ENCODE measurements at places on chromosomes 11 and 22. TPM values are rescaled to one million over a fixed set of nuclear protein-coding genes. Genes with fewer than 3 reads are reported as not detected.

- no peak for DNase-seq
These were observed 5.1 kb downstream of the SUSD2 start for GRCh38 chr22:24186352-24186740.

DNA sequence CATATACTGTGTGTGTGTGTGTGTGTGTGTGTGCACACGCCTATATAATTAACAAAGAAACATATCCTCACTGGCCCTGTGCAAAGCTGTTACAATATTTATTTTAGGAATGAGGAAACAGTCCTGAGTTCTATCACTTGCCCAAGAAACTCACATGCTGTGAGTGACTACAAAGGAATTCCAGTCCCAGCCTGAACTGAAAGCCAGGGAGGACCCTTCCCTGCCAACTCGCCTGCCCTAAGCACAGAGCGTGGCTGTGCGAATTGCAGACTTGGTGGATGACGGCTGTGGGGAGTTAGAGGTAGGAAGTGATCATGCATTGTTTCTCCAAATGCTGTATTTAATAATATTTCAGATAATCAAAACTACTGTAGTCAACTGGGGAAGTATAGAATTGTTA, 26.4 kb upstream of the CD5 start:
- DNase-seq: peak; percentile 29

DNA sequence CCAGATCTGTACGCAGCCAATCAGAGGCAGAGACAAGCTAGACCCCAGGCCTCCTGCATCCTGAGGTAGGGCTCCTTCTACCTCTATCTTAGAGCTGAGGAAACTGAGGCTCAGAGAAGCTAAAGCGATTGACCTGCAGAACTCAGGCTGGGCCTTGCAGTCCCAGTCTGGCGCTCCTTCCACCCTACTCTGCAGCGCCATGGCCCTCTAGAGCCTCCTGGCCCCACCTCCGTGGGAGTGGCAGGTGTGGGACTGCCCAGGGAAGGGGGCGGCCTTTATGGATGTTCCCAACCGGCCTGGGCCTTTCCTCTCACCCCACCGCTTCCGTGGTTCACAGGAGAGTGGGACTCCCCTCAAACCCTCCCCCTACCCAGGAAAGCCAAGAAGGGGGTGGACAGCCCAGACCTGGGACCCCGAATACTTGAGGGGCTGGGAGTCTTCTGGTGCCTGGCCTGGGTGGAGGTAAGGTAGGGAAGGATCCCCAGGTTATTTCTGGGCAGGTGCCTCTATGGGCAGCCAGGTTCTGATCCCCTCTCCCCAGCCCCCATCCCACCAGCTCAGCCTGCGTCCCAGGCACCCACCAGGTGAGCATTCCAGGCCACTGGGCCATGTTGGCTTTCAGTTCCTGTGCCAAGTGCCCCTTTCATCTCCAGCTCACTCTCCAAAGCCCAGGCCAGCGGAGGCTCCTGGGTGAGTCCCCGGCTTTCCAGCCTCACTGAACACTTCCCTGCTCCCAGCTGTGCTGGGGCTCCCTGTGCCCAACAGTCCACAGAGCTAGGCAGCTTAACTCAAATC, 3.0 kb downstream of the WNT11 start:
- DNase-seq: no peak

- no peak for DNase-seq
These were observed 9.3 kb downstream of the MRPL16 start for GRCh38 chr11:59801160-59801706.

DNA sequence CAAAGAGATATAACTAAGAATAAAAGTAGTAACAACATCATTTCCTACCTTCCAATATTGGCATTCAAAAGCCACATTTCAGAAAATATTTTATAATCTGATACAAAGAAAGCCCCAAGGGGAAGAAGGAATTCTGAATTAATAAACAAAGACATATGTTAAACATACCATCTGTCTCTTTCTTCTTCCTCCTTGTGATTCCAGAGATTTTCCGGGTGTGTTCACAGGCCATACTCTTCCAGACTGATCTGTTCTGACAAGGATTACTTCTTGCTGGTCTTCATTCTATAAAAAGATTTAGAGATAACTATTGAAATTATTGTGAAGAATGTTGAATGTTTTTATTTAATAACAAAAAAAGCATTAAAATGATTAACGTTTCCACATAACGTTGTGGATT, 65.0 kb downstream of the CWF19L2 start:
- DNase-seq: no peak

The CCDC87 gene
- not detected for total RNA-seq
